ENCODE measurements at places on chromosomes 6 and 20.

GRCh38 chr20:13586133-13586532, 52.6 kb downstream of the TASP1 start:
- H3K27ac ChIP-seq, result no peak overlapping the region
- no peaks in the 10 kb centered on the region for H3K27me3 ChIP-seq
- H3K4me1 ChIP-seq, result peaks cover 3% of the 10 kb centered on the region
- peaks cover 49% of the 10 kb centered on the region for H3K36me3 ChIP-seq
- no peak overlapping the region for H3K4me3 ChIP-seq
- DNase-seq, result no peak

DNA sequence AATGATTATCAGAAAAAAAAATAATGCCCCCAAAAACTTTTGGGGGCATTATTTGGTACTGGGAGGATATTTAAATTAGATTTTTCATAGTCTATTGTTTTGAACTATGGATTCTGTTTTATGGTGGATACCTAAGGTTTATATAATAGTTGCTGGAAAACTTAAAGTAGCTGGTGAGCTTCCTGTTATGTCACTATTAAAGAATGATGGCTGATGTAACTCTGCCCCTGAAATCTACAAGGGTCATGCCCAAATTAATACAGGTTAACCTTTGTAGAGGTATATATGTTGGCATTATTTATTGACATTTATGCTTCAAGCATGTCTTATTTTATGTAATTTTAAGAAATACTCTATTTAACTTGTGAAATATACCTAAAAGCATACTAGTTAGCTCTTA, 25.3 kb upstream of the ERVFRD-1 start:
- H3K36me3 ChIP-seq, result peaks cover 13% of the 10 kb centered on the region
- H3K4me3 ChIP-seq, result no peak overlapping the region
- DNase-seq, result no peak
- H3K27ac ChIP-seq, result no peak overlapping the region
- peaks cover 17% of the 10 kb centered on the region for H3K4me1 ChIP-seq

- no peak overlapping the region for H3K27ac ChIP-seq
- no peak for DNase-seq
- H3K4me1 ChIP-seq, result no peaks in the 10 kb centered on the region
- H3K36me3 ChIP-seq, result no peaks in the 10 kb centered on the region
- H3K4me3 ChIP-seq, result no peak overlapping the region
These were observed 209.7 kb downstream of the HDGFL1 start for GRCh38 chr6:22779062-22779461.

- no peaks in the 10 kb centered on the region for H3K4me1 ChIP-seq
- peaks cover 3% of the 10 kb centered on the region for H3K27me3 ChIP-seq
- H3K36me3 ChIP-seq, result no peaks in the 10 kb centered on the region
- DNase-seq, result no peak
- no peak overlapping the region for H3K27ac ChIP-seq
- no peak overlapping the region for H3K4me3 ChIP-seq
These were observed 140.3 kb downstream of the COL12A1 start for GRCh38 chr6:75065523-75065922.

DNA sequence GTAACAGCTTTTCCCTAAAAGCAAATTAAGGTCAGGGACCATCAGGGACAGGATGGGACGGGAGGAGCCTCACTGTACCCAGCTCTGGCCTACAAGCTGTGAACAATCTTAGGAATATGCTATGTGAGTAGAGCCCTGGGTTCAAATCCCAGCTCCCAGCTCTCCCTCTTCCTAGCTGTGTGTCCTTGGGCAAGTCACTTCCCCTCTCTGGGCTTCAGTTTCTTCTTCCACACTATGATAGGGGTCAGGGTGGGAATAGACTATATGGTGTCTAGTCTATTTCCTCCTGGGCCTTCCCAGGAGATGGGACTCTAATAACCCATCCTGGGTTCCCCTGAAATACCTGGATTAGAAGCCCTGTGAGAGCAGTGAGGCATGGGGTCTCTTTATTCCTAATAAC, 41.6 kb downstream of the CPNE5 start:
- no peak for DNase-seq
- no peaks in the 10 kb centered on the region for H3K36me3 ChIP-seq
- peaks cover 3% of the 10 kb centered on the region for H3K27me3 ChIP-seq
- H3K4me3 ChIP-seq, result no peak overlapping the region

- H3K4me1 ChIP-seq, result no peaks in the 10 kb centered on the region
- H3K36me3 ChIP-seq, result no peaks in the 10 kb centered on the region
- no peak overlapping the region for H3K27ac ChIP-seq
- H3K27me3 ChIP-seq, result peaks cover 8% of the 10 kb centered on the region
These were observed 102.3 kb downstream of the EDN1 start for GRCh38 chr6:12392490-12392889.

GRCh38 chr20:60126975-60127374, 168.8 kb downstream of the CDH26 start:
- DNase-seq, result no peak
- H3K27ac ChIP-seq, result no peak overlapping the region
- H3K4me1 ChIP-seq, result no peaks in the 10 kb centered on the region
- no peaks in the 10 kb centered on the region for H3K36me3 ChIP-seq

GRCh38 chr6:2633736-2634135, 117.0 kb downstream of the MYLK4 start:
- no peaks in the 10 kb centered on the region for H3K36me3 ChIP-seq
- H3K27ac ChIP-seq, result no peak overlapping the region
- no peak overlapping the region for H3K4me3 ChIP-seq

DNA sequence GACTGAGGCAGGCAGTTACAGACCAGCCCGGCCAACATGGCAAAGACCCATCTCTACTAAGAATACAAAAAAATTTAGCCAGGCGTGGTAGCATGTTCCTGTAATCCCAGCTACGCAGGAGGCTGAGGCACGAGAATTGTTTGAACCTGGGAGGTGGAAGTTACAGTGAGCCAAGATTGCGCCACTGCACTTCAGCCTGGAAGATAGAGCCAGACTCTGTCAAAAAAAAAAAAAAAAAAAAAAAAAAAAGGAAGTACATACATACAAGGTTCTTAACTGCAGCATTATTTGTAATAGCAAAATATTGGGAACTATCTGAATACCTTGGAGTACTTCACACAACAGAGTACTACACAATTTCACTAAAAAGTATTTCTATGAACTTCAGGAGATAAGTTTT, 183.5 kb upstream of the OLIG3 start:
- no peak overlapping the region for H3K4me3 ChIP-seq
- no peaks in the 10 kb centered on the region for H3K36me3 ChIP-seq
- H3K27me3 ChIP-seq, result peaks cover 12% of the 10 kb centered on the region
- H3K27ac ChIP-seq, result peak overlapping the region; percentile 49
- DNase-seq, result no peak

DNA sequence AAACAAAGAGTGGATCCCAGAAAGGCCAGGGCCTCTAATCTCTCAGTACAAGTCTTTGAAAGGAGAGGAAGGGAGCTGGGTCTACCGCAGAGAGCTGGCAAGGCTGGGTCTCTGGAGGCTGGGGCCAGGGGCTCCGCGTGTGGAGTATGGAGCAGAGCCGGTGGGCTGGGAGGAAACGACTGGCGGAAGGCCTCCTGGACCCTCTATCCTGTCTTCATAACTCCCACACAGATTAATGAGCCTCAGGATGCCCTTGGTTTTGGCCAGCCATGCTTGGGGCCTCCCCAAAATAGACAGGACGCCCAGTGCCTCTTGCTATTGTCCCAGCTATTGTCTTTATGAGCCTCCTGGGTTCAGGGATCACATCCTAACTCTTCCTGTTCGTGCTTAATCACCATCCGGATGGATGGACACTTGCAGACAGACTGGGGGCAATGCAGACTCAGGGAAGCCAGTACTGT, 306.4 kb downstream of the DHX35 start:
- no peak overlapping the region for H3K4me3 ChIP-seq
- no peak for DNase-seq
- H3K4me1 ChIP-seq, result peaks cover 2% of the 10 kb centered on the region
- H3K27me3 ChIP-seq, result no peaks in the 10 kb centered on the region
- no peaks in the 10 kb centered on the region for H3K36me3 ChIP-seq
- no peak overlapping the region for H3K27ac ChIP-seq

DNA sequence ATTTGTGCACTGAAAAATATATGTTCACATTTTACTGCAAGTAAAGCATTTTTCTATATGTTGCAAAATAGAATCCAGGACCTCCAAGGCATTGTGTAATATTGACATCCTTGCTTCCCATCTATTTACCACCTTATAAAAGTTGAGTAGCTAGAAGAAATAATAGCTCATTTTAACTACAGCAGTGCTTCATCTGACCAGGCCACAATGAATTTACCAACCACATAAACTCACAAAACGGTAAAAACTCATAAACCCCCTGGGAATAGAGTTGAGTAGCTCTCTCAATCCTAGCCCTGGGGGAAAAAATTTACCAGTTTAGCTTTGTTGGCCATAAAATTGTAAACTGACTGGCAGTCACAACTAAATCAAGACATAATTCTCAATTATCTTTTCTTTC, 3.9 kb downstream of the ATXN1 start:
- H3K4me3 ChIP-seq, result no peak overlapping the region
- H3K36me3 ChIP-seq, result peaks cover 10% of the 10 kb centered on the region
- no peak for DNase-seq
- peaks cover 54% of the 10 kb centered on the region for H3K4me1 ChIP-seq

- H3K4me1 ChIP-seq, result peaks cover 4% of the 10 kb centered on the region
- peaks cover 2% of the 10 kb centered on the region for H3K27me3 ChIP-seq
- H3K27ac ChIP-seq, result no peak overlapping the region
- no peaks in the 10 kb centered on the region for H3K36me3 ChIP-seq
These were observed 234.3 kb downstream of the CDC5L start for GRCh38 chr6:44621846-44622245.

DNA sequence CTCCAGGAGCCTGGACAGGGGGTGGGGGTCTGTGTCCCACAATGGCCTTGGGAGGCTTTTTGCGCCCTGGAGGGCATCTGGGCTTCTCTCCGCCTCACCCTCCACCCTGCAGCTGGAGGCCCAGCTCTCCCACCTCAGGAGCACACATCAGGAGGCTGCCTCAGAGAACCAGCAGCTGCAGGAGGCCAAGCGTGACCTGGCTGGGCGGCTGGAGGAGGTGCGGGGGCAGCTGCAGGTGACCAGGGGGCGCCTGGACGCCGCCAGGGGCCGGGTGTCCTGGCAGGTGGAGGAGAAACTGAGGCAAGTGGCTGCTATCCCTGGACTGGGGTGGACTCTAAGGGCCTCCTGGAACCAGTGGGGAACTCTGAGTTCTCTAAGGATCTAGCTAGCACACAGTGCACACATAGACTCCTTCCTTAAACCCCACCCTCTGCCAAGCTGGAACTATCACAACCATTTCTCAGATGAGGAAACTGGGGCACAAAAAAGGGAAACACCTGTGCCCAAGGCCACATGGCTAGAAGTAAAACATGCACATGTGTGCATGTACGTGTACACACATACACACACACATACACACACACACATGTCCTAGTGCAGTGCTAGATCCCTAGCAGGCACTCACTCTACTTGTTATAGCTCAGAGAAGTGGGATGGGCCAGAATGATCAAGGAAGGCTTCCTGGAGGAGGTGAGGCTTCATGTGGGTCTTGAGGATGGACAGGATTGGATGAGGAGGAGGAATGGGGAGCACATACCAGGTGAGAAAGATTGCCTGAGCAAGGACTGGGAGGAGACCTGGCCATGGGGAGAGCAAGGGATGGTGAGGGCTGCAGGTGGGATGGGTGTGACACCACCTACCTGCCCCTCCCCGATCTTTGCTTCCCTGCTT, 22.9 kb downstream of the RAB44 start:
- no peak overlapping the region for H3K4me3 ChIP-seq
- peaks cover 3% of the 10 kb centered on the region for H3K4me1 ChIP-seq
- H3K27ac ChIP-seq, result no peak overlapping the region
- DNase-seq, result no peak
